ENCODE measurements at places on chromosomes 11 and 22.

DNA sequence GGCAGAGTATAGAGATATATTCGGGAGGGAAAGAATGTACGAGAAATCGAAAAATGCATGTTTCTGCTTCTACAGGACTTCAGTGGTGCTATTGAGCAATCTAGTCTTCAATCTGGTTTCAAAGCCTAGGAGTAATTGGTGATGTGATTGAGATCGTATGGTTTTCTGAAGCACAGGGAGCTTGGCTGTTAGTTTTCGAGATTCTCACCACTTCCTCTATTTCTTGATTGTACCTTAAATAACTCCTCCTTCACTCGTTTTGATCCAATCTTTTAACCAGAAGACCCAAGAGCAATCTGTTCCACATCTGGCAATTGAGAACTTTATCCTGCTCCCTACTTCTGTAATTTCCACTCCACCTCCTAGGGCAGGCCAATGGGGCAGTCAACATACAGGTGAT, 518 bp downstream of the CCDC179 start:
- no peak for ATAC-seq

GRCh38 chr22:46654426-46654825, 34.2 kb downstream of the GRAMD4 start:
- no peak for ATAC-seq

DNA sequence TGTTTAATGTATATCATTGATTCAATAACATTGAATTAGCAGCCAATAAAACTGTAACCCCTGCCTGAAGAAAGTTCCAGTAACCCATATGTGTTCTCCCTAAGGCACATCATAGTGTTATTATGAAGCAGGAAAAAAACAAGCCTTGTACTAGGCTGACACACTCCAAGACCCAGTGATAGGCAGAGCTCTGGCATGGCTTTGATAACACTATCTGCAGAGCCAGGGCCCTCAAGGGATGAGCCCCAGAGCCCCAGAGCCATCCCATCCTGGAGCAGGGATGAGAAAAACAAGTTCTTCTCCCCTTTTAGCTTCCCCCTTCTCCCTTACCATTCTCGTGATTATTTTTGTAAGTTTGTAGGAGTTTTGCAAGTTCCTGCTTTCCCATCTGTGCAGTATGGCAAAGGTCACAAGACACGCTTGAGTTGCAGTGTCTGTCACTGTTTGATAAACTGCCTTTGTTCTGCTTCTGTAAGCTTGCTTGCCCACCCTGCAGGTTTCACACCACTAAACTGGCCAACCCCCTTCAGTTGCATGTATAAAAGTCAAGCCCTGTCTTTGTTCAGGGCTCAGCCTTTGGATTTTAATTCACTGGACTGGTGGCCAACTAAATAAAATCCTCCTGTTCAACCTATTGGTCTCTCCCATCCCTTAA, 22.3 kb upstream of the GUCY1A2 start:
- ATAC-seq = no peak

DNA sequence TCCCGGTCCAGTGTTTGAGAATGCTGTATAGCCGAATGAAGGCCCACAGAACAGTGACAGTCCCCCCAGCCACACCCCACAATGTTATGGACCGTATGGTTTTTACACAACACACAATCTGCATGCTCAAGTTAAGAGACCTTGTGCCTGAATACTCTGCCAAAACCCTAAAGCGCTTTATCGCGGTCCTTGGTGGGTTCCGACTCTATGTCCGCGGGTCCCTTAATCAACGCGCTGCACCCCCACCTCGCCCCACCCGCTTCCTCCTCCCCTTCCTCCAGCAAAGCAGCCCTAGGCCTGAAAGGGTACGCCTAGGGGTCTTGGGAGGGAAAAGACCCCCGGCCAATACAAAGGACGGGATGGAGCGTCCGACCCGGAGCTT, 442 bp downstream of the COPB1 start:
- peak; percentile 48 for ATAC-seq

GRCh38 chr11:86245369-86246292, 1.1 kb downstream of the EED start:
- ATAC-seq = no peak
